ENCODE measurements at places on chromosomes 1 and 21.

DNA sequence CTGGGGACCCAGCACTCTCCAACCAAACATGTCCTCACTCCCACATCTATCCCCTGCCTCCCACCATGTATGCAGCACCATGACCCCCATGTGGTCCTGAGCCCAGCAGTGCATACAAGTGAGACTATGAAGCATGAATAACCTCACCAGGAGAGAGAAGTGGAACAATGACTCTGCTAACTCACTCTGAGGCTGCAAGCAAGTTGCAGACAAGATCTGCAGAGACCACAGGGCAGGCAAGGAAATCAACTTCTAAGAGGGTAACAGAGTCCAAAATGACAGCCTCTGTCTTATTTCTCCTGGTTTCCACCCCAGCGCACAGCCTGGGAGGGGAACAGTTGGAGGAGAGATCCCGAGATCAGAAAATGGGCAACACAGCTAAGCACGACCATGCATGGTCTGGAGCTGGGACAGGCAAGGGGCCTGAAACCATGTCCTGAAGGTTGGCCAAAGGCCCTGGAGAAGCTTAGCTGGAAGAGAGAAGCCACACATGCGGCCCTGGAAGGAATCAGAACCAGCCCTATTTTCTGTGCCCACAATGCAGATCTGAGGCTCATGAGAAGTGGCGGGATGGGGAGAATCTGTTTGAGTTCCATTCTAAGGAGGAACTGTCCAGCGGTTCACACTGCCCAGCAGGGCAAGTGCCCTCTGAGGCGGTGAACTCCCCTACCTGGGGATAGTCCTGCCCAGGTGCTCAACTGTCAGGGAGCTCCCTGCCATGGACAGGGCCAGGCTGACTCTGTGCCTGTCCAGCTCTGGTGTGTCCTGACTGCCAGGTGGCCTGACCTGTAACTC lies 12.5 kb upstream of the REN start:
- no peak for DNase-seq

DNA sequence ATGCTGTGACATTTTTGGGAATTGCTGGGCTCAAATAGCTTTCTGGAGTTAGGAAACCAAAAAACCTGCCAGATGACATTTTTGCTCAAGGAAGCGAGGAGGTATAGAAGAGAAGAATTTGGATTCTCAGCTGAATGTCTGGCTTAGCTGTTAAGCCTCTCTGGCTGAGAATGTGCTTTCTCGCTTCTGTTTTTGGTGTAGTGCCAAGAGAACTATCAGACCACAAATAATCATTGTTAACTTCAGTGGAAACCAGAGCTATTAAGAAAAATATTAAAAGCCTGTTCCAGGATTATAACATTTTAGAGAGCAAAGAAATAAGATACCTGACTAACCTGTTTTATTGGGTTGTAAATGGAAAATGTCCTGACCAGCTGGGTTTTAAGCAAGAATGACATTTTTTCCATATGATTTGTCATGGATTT lies 39.5 kb upstream of the DIPK1A start:
- DNase-seq: no peak

GRCh38 chr21:43712268-43712942 lies 6.5 kb upstream of the PDXK start:
- no peak for DNase-seq

- DNase-seq: no peak
Measured at GRCh38 chr1:12555411-12556367, 62.3 kb downstream of the DHRS3 start.

- DNase-seq: no peak
Measured at GRCh38 chr1:1398677-1399186, 403 bp downstream of the CCNL2 start.

DNA sequence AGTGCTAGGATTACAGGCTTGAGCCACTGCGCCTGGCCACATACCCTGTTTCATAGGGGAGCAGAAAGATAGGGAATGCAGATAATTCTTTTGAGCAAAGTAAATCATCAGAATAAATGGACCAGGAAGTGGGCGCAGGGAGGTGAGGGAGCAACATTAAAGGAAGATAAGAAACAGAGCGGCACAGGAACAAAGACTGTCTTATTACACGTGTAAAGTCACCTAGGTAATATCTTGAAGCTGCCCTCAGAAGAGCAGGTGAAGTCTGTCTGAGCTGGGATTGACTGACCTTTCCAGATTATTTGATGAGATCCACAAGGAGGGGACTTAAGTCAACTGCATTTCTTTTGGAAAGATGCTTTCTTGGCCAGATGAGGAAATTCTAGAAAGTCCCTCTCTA lies 7.7 kb downstream of the EPRS1 start:
- DNase-seq: no peak

DNA sequence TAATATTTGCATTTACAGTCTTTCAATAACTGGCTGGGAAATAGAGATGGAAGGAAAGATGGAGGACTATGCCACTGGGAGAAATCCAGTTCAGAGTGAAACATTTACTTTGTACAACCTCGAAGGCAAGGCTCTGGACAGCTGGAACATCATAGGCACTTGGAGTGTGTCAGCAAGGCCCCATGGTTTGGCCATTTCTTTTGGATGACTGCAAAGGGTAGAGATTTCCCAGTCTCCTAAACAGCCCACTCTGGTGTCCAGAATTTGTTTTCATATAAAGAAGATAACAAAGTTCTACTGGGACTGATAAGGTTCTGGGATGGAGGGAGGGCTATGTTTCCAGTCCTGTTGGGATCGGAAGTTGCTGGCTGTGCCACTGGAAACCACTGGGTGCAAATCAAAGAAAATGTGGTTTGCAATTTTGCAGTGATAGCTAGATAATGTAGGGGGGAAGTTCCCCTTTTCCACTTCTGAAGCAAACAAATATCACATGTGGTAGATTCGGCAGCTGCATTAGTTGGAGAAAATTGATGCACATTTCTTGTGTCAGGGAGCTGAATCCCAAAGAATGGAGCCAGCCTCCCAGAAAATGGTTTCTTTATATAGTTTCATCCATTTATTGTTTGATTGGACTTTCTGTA lies 16.2 kb downstream of the KCND3 start:
- no peak for DNase-seq

GRCh38 chr1:98675282-98675681 lies 13.8 kb downstream of the SNX7 start:
- DNase-seq: no peak

- DNase-seq: no peak
Measured at GRCh38 chr1:35599411-35599810, 26.3 kb downstream of the TFAP2E start.

GRCh38 chr1:97906567-97907241 lies 14.1 kb downstream of the DPYD start:
- DNase-seq: no peak

- DNase-seq: no peak
Measured at GRCh38 chr1:5494518-5494917, 497.7 kb downstream of the NPHP4 start.

DNA sequence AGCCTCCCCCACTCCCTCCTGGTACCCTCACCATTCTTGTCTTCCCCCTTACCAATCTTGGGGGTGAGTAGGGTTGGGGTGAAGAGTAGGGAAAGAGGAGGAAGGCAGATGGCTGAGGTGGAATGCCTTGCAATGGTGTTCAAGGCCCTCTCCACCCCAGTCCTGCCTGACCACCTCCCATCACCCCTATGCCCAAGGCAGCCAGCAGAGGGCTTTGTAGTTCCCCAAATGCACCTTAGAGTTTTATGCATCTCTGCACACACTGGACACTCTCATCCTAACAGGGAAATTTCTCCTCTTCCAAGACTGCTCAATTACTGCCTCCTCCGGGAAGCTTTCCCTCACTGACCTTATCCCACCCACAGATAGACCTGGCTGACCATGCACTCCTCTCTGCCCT lies 15.4 kb downstream of the KIF17 start:
- DNase-seq: no peak

GRCh38 chr1:37714689-37715088 lies 22.4 kb downstream of the CDCA8 start:
- no peak for DNase-seq

DNA sequence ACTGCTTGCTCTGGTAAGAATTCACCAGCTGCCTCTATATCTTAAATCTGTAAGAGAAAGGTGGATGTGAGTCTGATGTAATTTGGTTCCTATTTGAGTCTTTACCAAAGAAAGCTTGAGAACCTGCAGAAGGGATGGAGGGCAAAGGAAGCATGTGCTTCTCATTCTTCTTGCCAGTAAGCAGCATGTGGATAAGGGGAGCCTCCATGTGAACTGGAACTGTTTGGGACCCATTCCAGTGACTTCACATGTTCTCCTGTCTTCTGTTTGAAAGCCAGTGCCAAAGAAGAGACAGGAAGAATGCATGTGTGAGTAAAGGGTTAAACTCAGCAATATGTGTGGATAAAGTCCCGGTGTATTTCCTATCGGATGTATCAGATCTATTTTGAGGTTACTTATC lies 119.6 kb upstream of the ADGRL2 start:
- no peak for DNase-seq

GRCh38 chr1:9551984-9552383 lies 12.7 kb downstream of the SLC25A33 start:
- no peak for DNase-seq

DNA sequence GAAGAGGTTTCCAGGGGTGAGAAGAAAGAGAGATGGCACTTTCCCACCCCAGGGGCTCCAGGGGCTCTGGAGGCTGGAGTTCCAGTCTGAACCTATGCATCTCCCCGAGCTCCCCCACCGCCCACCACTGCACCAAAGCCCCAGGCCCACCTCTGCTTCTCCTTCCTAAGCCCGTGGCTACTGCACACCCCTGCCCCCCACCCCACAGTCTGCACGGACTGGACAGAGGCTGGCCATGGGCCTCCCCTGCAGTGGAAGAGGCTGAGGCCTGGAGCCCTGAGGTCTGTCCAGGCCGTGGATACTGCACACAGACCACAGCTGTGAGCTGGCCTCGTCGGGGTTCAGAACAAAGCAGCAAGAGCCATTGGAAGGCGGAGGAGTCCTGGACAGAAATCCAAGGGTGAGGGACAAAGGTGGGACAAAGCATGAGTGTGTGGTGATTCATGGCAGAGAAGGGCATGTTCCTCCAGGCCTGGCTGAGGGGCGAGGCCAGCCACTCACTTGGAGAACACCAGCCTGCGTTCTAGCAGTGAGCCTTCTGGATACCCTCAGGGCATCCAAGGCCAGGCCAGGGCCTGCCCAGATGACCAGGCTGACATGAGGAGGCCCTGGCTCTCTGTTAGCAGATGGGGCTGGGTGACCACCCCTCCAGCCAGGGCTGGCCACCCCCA lies 244.8 kb upstream of the VAMP3 start:
- no peak for DNase-seq

DNA sequence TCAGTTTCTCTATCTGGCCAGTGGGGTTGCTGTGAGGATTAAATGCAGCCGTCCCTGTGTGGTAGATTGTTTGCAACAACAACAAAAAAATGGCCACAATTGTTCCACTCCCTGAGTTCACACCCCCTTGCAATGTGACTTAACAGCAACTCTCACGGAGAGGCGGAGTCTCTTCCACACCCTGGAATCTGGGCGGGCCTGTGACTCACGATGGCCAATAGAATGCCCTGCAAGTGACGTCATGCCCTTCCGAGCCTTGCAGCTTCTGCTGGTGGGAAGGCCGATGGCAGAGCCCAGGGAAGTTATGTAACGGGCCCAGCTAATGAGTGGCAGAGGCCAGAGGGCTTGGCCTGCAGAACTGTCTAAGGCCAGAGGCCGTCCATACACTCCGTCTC lies 87.9 kb downstream of the RIPK4 start:
- no peak for DNase-seq

GRCh38 chr1:204327359-204327758 lies 32.4 kb downstream of the PLEKHA6 start:
- DNase-seq: no peak

- no peak for DNase-seq
Measured at GRCh38 chr1:44120398-44120949, 1.9 kb downstream of the KLF17 start.

GRCh38 chr1:11519629-11520031 lies 40.7 kb downstream of the DISP3 start:
- no peak for DNase-seq

DNA sequence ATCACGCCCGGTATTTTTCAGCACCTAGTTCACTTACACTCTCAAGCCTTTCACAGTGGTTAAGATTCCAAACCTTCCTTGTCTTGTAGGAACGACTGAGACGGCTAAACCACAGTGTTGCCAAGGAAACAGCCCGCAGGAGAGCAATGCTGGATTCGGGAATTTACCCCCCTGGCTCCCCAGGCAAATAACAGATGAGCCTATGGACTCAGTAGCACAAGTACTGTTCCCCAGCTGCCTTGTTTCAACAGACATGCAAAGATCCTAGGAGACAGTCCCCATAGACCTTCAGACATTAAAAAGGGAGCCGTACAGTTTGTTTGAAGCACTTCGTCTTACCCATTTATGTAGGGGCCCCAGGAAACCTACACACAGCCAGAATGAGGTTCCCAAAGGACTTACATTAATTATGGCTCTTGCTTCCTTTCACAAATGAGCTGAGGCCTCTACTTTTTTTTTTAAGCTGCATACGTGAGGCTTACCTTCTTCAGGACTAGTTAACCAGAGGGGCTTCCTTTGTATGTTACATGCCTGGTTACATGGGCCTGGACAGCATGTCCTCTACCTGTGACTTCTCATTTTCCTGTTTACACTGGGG lies 2.7 kb downstream of the SNAPIN start:
- DNase-seq: no peak

- no peak for DNase-seq
Measured at GRCh38 chr1:190491404-190491803, 13.7 kb upstream of the BRINP3 start.

DNA sequence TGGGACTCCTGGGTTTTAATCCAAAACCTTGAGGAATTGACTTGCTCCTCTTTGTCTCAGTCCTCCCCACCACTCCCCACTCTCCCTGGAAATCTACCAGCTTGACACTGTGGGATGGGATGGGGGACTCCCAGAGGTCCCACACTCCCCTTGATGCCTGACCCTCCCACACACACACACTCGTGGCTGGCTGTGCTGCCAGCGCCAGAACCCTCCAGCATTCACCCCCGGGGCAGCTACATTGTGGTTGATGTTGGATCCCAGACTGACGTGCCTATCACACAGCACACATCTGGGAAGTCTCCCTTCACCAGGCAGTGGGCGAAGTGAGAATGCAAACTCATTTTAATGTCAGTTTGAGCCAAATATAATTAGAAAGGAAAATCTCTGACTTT lies 10.0 kb downstream of the KIRREL1 start:
- no peak for DNase-seq

- no peak for DNase-seq
Measured at GRCh38 chr1:109131800-109132199, 17.9 kb downstream of the ELAPOR1 start.

- no peak for DNase-seq
Measured at GRCh38 chr1:168081373-168082007, 55.2 kb downstream of the GPR161 start.
